ENCODE measurements at places on chromosomes 1 and 21.

GRCh38 chr1:66335859-66336640, 197.9 kb upstream of the SGIP1 start:
- no peak for DNase-seq

DNA sequence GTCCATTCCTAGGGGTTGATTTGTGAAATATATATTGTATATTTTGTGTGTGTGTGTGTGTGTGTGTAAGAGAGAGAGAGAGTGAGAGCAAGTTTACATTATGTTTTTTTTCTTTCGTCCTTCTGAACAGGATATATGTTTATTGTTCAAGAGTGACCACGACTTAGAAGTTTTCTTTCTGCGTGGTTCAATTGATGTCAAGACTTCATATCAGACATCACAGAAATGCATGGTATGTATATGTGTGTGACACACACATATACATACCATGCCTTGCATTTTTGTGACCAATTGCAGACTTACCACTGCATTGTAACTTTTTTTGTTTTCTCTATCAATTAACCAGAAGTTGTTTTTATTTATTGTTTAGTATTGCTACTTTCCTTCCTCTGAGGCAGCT, 2.5 kb downstream of the RASAL2 start:
- DNase-seq, result no peak

GRCh38 chr21:45266518-45267389, 20.9 kb downstream of the POFUT2 start:
- no peak for DNase-seq

DNA sequence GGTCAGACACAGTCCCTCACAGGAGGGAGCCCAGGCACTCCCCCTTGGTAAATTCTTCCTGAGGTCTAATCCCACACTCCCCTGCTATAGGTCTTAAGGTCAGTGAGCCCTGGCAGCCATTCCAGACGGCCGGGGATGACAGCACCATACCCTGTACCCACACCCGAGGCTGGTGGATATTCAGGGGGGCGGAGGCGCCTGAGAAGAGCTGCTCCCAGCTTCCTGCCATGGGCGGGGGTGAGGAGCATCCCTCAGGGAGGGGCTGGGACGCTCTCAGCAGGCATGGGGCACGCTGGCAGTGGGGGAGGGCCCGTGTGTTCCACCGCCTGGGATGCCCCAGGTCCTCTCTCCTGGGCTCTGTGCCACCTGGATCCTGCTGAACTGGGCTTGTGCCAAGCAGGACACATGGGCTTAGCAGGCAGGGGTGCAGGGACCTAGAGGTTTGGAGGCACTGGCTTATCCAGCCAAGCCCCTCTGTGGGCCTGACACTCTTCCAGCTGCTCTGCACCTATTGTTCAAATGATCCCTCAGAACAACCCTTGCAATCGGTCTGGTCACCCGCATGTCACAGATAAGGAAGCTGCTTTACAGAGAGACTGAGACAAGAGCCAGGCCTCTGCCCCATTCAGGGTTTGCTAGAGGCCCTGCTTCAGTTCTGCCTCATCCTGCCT, 5.7 kb upstream of the ADGRB2 start:
- no peak for DNase-seq

GRCh38 chr1:40981691-40982448, 2.4 kb downstream of the CTPS1 start:
- DNase-seq, result no peak

DNA sequence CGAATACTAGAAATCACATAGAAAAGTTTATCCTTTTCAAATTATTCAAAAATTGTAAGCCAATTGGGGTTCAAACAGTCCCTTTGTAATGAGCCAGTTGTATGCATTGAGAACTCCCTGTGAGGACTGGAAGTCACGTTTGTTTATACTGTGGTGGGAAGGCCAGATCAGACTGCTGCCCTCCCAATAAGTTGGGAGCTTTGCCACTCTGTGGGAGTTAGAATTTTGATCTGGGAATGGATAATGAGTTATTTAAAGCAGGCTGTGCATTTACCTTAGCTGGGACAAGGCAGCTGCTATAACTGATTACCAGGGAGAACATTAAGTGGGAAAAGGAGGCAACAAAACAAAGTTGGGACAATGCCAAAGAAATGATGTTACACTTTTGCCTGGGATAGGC, 178.8 kb downstream of the SDCCAG8 start:
- no peak for DNase-seq

All from activated naive CD4-positive, alpha-beta T cell (primary cell).